ENCODE measurements at places on chromosomes 6 and 20.

- DNase-seq: no peak
These were observed 28.3 kb downstream of the CDK5RAP1 start for GRCh38 chr20:33372993-33373441.

GRCh38 chr20:31712564-31713311, 9.9 kb downstream of the BCL2L1 start:
- no peak for DNase-seq

- peak; percentile 63 for DNase-seq
These were observed 16.1 kb upstream of the ZNF292 start for GRCh38 chr6:87139236-87139635.

GRCh38 chr6:154157082-154157481, 118.0 kb downstream of the OPRM1 start:
- no peak for DNase-seq

DNA sequence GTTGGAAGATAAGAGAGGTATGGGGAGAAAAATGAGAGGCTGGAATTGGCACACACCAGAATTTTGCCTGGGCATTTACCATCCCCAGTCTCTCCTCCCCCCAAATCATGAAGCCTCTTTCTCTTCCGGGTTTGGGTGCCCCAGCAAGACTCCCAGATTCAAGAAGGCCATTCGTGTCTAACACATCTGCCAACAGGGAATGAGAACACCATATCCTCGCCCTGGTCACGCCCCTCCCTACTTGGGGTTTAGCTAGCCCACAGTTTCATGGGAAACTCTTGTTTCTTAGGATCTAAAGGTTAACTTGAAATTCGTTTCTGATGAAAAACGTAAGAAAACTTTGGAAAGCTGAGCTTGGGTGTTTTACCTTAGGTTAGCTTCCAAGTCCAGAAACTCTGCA, 105.5 kb upstream of the TMEM170B start:
- DNase-seq: no peak

- DNase-seq: no peak
These were observed 220.0 kb upstream of the CNR1 start for GRCh38 chr6:88386167-88386566.

- DNase-seq: no peak
These were observed 244.6 kb downstream of the ESR1 start for GRCh38 chr6:152052061-152052460.

DNA sequence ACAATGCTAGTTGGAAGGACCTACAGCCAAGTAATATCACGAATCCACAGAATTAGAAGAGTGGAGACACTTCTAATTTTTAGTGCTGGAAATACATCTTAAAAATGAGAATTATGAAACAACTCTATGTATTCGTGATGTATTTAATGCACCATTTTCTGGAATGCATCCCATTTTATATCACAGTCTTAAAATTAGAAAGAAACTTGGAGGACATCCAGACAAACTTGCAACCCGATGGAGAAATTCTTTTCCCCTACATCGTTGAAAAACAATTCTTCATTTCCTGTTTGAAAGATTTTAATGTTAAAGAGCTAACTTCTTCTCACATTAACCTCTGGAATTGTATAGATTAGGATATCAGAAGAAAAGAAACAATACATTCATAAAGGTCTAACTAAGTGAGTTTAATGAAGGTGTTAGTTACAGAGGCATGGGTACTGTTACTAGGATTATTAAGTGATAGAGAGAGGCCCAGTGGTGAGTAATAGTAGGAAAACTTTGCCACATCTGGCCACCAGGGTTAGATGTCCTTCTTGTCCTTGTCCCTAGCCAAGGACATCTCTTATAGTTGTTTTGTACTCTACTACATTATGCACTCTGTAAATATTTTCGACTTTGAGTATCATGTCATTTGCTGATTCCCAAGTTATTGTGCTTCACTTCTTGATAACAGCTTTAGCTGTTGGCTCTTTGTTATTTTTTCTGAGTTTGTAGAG, 502.4 kb upstream of the PTCHD4 start:
- no peak for DNase-seq

DNA sequence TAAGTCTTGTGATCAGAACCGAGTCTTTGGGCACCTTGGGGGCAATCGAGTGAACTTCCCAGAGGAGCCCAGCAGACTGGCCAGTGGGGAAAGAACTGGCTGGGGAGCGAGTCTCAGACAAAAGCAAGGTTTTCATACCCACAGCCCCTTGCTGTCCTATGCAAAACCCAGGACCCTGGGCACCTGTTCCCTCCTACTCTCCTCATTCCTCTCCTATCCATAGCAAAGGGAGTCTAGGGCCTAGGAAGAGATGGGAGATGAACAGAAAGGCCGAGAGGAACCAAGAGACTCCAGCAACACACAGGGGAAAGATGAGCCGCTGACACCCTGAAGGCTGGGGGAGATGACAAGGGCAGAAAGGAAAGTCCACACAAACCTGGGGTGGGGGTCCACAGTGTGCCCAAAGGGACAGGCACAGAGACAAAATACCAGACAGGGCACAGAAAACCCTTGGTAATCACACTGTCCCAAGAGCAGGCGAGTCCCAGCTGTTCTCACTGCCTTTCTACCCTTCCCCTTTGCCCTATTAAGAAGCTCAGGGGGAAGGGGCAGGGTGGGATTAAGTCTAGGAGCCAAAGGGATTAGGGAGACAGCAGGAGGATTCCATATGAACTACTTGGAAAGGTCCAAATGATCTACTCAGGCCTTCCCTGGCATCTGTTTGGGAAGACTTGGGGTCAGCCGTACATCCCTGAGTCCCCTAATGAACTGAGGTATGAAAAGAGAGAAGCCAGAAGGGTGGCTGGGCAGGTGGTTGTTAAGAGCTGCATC, 6.5 kb downstream of the PPP1R18 start:
- no peak for DNase-seq

DNA sequence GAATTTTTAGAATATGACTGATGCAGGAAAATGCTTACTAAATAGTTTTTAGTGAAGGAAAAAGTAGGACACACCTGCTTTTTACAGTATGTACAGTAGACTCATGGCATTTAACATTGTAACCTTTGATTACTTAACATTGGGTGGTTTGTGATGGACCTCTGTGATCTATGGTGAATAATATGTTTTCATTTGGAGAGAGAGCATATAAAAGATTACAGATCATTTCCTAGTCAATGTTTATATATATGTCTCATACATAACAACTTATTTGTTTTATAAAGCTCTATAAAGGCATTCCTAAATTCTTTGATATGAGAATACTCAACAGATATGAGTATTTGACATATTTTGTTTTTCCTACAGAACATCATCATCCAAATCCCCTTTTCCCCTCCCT, 129.3 kb upstream of the PDE7B start:
- DNase-seq: no peak

DNA sequence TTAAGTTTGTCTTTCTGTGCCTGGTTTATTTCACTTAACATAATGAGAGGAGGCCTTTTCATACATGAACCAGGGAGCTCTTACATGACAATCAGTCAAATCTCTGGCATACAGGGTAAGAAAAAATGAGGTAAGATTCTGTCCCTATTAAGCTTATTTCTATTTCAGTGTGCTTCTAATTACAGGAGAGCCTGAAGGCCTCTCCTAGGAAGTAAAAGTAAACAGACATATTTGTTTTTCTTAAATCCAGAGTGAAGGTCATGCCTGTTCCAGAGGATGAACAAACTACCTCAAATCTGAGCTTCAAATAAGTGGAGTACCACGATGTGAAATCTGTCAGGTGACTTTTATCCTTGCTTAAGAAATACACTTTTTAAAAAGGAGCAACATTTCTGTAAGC, 72.6 kb downstream of the POPDC3 start:
- no peak for DNase-seq

DNA sequence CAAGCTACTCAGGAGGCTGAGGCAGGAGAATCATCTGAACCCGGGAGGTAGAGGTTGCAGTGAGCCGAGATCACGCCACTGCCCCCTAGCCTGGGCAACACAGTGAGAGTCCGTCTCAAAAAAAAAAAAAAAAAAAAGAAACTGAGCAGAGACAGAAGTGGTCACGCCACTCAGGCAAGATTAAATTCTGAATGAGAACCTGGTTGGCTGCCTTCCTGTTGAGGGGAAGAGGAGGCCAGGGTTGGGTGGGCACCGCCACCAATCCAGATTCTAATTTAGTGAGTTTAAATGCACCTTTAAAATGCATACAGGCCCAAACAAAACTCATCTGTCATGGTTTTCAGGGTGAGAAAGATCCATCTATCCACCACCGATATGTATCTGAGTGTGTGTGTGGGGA, 23.7 kb upstream of the CCDC167 start:
- no peak for DNase-seq

- DNase-seq: peak; percentile 66
These were observed 75.1 kb downstream of the CDC40 start for GRCh38 chr6:110255211-110255750.

DNA sequence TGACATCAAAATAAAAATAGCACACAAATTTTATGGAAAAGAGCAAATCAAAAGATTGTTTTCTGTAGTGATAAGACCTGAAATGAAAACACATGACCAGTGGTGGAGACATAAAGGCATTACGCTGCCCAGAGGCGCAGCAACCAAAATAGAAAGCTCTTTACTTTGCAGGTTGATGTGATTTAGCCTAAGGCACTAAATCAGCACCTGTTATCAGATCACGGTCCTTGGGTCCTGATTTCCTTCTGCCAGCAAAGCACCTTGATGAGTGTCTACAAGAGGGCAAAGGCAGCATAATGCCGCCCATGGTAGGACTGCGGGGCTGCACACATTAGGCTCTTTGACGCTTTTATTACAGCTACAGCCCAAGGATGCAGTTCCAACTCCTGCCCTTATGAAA, 19.3 kb upstream of the RAMACL start:
- no peak for DNase-seq

DNA sequence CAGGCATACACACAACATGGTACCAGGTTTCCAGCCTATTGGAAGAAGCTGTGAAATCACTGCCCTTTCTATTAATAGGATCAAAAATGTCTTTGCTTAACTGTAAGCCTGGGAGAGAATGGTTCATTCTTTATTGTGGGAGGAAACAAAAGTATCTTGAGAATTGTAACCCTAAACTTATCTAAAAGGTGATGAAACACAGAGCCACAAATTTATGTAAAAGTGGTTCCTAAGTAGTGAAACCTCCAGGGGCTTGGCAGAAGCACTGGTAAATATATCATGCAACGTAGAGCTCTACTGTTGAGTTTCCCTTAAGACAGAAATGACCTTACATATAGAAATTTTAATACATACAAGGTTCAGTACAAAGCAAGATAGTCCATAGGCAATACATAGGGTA, 17.2 kb upstream of the NOX3 start:
- no peak for DNase-seq

DNA sequence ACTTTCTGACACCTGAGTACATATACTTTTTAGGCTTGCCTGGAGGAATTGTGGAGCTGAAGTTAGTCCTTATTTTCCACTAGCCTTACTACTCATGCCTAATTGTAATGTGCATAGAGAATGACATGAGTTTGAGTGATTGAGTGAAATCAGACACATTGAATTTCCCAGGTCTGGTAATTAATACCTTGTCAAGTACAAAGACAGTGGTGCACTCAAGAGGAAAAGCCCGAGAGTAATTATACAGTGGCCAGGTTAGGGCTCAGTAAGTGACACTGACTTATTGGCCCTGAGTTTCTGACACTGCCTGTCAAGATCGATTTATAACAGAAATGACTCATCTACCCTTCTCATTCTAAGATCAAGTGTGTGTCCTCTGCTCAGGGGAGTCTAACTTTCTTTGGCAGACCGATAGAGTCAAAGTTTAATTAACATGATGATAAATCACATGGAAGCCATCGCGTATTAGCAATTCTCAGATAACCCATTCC, 288.3 kb downstream of the TPBG start:
- DNase-seq: no peak

- DNase-seq: no peak
These were observed 58.8 kb upstream of the ZNF831 start for GRCh38 chr20:59104831-59105230.

- no peak for DNase-seq
These were observed 673.6 kb downstream of the CD109 start for GRCh38 chr6:74369556-74369993.

Measured in Kasumi-1 (cell line).